ENCODE measurements at places on chromosomes 1 and 21.
A peak's percentile ranks its signal among the peaks of the same experiment; 100 is the strongest.

- DNase-seq, result no peak
Observed at GRCh38 chr1:83500531-83500930, 498.4 kb downstream of the TTLL7 start.

DNA sequence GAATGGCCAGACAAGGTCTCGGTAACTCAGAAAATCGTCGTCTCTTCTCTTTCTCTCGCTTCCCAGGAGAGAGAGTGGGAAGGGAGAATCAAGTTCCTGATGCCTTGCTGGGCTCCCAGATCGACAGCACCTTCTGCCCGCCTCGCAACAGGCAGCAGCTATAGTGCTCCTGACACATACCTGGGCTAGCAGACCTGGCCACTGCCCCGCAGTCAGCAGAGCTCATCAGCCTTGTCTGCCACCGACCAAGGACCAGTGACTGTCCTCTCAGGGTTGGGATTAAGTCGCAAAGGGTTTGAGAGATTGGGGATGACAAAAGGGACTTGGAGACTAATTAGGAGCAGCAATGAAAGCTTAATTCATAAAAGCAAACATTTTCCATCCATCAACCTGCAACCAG, 4.1 kb downstream of the RUNX3 start:
- DNase-seq, result no peak

- DNase-seq, result no peak
Observed at GRCh38 chr1:38418195-38419030, 371.8 kb upstream of the POU3F1 start.

DNA sequence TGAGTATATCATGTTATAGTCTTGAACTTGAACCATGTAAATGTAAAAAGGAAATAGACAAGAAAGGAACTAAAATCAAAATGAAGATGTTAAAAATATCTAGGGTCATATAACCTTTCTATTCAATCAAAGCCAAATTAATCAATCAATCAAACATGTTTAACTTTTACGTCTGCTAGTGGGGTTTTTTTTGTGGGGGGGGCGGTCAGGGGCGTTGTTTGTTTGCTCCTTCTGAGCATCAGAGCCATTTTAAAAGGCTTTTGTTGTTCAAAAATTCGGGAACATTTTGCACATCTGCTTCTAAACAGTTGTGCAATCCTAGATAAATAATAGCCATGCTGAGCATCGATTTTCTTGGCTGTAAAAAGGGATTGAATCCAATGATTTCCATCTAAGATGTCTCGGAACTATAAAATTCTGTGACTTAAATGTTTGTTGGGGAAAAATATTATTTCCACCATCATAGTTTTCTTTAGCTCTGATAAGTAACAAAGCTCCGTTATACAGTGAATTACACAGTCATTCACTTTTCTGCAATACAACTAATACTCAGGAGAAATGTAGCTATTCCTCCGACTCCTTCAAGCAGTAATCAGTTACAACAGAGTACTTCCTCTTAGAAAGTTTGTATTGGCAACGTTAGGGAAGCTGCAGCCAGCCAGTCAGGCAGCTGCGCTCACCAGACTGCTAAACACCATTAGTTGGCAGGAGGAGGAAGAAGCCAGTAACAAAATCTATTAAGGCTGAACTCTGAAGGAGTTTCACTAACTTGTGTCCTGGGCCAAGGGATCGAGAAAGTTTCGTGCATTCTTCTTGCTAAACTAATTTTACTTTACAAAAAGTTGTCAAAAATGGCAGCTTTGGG, 2.2 kb downstream of the SPATA6 start:
- DNase-seq, result peak; percentile 47

DNA sequence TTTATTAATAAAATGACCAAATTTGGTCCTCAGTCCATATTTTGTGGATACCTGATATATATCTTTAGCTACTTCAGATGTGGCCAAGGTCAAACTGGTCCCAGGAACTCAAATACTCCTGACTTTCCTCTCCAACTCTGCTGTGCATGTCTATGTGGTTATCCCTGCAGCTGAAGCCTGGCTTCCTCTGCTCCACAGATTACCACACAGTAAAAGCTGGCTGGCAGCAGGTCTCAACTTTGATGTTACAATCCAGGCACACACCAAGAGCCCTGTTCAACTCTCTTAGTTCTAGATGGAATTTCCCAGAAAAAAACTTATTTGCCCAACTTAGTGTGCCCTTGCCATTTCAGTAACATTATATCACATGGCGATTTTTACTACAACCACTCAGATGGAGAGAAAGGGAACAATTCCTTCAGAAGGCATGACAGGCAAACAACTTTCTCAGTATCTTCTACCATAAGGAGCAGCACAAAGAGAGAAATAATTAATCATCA, 479.5 kb downstream of the PLPP3 start:
- no peak for DNase-seq

DNA sequence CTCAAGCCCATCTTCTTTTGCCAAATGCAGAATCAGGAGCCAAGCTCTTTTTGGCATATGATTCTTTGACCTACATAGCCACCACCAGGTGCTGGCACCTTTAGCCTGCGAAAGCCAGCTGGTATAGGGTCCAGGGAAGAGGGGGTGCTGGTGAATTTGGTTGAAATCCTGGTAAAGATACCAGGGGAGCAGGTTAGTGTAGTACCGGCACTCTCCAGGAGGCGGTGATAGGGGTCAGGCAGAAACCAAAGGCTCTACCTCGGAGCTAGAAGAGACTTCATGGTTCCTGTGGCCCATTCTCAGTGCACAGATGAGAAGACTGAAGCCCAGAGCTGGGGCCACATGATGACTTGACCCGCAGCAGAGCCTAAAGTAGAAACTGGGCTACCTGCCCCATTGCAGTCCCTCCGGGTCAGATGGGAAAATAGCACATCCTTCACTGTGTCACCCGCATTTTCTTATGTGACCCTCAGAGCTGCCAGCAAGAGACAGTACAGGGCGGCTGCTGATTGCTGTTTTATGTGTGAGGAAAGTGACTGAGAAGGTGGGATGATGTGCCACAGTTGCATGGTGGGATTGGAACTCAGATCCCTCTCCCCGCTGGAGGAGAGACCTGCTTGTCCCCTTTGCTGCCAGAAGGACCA, 36.0 kb upstream of the IL19 start:
- peak; percentile 32 for DNase-seq

DNA sequence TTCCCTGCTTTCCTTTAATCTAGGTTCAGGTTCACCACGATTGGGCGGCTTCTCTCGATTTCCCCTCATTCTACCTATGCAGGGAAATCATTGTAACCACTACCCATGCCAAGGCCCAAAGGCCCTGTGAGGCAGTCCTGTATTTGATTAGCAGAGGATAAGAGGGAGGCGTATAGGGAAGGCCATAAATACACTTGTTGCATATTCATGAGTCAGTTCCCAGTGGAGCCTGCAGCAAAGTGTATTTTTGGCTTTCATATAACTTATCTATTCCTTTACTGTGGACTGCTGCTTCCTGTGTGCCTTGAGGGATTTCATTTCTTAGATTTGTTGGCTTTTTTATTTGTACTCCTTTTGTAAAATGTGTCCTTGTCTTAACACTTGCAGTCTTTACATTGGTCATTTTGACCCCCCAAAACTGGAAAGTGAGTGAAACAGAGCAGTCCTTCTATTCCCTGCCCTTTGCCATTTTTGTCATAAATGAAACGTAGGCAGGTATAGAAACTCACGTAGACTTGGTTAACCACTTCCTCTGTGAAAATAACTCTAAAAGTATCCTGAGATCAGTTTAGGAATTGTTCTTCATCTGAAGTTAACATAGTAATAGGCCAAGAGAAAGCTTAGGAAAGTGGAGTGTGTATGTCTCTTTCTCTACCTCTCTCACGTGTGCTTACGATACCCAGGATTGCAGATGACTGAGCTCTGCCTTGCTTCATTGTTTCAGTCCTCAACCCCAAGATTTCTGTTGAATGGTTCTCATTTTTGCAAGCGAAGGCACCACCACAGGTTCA, 19.6 kb upstream of the KCNQ4 start:
- no peak for DNase-seq

GRCh38 chr1:215018555-215018954, 64.0 kb upstream of the KCNK2 start:
- DNase-seq, result peak; percentile 22

DNA sequence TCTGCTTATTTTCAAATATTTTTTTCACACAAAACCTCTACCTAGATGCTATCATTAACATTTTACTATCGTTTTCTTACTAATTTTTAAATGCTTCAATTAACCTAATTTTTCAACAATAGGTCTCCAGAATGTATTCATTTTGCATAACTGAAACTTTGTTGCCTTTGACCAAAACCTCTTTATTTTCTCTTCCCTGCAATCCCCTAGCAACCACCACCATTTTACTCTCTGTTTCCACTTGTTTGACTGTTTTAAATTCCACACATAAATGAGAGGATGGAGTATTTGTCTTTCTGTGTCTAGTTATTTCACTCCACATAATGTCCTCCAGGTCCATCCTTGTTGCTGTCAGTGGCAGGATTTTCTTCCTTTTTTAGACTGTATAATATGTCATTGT, 9.5 kb upstream of the F13B start:
- no peak for DNase-seq

Measured in HCEC 1CT (cell line).